ENCODE measurements at places on chromosomes 1 and 21. TPM values are rescaled to one million over a fixed set of nuclear protein-coding genes. Genes with fewer than 3 reads are reported as not detected.
A peak's percentile ranks its signal among the peaks of the same experiment; 100 is the strongest.

DNA sequence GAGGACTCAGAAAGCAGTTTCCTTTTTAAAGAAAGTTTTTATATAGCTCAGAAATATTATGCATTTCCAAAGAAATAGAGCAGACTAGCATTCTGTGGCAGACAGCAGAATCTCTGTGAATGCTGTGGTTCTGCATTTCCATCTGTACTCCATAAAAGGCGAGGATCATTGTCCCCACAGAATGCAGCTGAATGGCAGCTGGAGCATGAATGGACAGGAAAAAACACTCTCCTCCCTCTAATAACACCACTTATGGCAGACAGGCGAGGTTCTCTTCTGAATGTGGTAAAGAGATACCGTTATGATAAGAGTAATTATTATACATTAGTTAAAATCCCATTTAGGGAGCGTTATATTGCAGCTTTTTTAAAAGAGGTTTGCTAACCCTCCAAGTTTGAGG is 81.4 kb upstream of the WLS start:
- no peak overlapping the region for H3K27ac ChIP-seq
- no peak for DNase-seq

HES3 gene
- not detected for polyA plus RNA-seq

C1orf159 gene
- polyA plus RNA-seq = 11.4 TPM

GRCh38 chr1:92314024-92314423 is 15.2 kb downstream of the RPAP2 start:
- no peak for DNase-seq
- no peak overlapping the region for H3K4me3 ChIP-seq
- no peaks in the 10 kb centered on the region for H3K27me3 ChIP-seq
- H3K36me3 ChIP-seq = peaks cover 12% of the 10 kb centered on the region
- H3K27ac ChIP-seq = no peak overlapping the region
- H3K4me1 ChIP-seq = no peaks in the 10 kb centered on the region

DNA sequence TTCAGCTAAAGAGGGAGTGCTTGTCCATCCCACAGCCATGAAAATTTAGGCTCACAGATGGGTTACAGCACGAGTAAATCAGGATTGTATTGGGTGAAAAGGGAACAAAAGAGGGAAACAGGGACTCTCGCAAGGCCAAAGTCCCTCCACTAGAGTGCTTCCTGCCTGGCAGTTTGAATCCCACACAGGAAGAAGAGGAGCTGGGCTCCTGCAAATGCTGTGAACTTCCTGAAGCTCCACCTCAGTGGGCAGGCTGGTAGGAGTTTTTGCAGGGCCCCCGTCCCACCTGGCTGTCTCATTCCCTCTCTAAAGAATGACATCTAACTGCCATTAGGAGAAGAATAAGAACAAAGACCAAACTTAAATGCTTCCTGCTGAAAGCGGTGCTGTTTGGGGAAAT is 712.0 kb upstream of the PRMT6 start:
- DNase-seq = no peak
- H3K36me3 ChIP-seq = no peaks in the 10 kb centered on the region
- H3K4me3 ChIP-seq = no peak overlapping the region
- H3K27me3 ChIP-seq = no peaks in the 10 kb centered on the region
- H3K4me1 ChIP-seq = no peaks in the 10 kb centered on the region

- no peak overlapping the region for H3K4me3 ChIP-seq
- no peak overlapping the region for H3K27ac ChIP-seq
- no peaks in the 10 kb centered on the region for H3K4me1 ChIP-seq
- H3K36me3 ChIP-seq = no peaks in the 10 kb centered on the region
- H3K27me3 ChIP-seq = no peaks in the 10 kb centered on the region
- DNase-seq = no peak
Observed at GRCh38 chr1:2639203-2639602, 6.4 kb upstream of the MMEL1 start.

DNA sequence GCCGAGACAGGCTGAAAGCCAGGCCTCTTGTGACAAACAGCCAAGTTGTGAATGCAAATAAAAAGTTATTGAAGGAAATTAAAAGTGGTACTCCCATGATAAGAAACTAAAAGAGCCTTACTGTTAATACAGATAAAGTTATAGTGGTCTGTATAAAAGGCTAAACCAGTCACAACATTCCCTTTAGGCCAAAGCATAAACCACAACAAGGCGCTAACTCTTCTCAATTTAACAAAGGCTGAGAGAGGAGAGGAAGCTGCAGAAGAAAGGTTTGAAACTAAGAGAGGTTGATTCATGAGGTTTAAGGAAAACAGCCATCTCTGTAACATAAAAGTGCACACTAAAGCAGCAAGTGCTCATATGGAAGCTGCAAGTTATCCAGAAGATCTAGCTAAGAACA is 10.7 kb downstream of the C1orf105 start:
- no peak for DNase-seq
- no peaks in the 10 kb centered on the region for H3K27me3 ChIP-seq
- no peaks in the 10 kb centered on the region for H3K4me1 ChIP-seq
- no peak overlapping the region for H3K4me3 ChIP-seq

G0S2 gene
- polyA plus RNA-seq = 2.0 TPM

DNA sequence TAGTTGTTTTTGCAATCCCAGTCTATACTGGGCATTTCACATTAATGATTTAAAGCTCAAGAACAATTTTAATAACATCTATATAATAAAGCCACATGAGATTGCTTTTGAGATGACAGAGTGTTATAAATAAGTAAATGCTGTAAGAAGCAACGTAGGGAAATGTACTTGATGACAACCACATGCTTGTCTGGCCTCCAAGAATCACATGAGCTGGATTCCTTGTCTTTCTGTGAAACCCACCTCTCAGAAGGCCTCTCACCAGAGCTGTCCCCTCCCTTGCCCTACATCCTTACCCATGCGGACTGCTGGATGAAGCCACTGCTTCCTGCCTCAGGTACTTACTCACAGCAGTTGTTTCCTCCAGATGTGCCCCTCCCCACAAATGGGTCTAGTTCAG is 145.1 kb upstream of the CTTNBP2NL start:
- H3K36me3 ChIP-seq = no peaks in the 10 kb centered on the region
- DNase-seq = no peak
- no peak overlapping the region for H3K27ac ChIP-seq
- peaks cover 3% of the 10 kb centered on the region for H3K27me3 ChIP-seq

HJV gene
- not detected for polyA plus RNA-seq

DNA sequence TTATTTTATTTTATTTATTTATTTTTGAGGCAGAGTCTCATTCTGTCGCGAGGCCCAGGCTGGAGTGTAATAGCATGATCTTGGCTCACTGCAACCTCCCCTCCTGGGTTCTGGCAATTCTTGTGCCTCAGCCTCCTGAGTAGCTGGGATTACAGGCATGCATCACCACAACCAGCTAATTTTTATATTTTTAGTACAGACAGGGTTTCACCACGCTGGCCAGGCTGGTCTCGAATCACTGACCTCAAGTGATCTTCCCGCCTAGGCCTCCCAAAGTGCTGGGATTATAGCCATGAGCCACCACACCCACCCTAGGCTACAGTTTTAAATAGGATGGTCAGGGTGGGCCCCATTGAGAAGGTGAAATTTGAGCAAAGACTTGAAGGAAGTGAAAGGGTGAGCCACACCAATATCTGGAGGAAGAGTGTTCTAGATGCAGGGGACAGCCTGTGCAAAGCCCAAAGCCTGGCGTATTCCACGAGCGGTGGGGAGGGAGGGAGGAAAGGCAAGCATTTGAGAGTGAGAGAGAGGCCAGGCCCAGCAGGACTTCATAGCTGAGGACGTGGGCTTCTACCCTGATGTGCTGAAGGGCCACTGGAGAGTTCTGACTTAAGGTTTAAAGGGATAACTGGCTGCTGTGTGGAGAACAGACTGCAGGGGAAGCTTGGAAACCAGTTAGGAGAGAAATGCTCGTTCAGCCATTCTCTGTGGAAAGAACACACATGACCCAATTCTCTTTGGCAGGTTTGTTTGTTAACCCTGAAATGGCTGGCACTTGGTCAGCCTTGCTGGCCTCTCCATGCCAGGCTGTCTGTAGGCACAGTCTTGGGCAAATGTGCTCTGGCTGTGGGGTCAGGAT is 62.6 kb upstream of the FAM20B start:
- H3K27ac ChIP-seq = no peak overlapping the region
- DNase-seq = no peak

DNA sequence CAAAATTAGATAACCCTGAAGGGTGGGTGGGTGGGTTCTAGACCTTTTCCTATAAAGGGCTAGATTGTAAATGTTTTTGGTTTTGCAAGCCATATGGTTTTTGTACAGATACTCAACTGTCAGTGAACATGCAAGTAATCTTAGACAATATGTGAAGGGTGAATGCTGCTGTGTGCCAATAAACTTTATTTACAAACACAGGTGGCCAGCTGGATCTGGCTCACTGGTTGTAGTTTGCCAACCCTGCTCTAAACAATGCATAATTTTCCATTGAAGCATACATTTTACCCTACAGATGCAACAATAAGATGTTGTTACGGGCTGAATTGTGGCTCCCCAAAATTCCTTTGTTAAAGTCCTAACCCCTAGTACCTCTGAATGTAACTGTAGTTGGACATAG is 18.6 kb upstream of the TARBP1 start:
- H3K4me3 ChIP-seq = no peak overlapping the region
- no peak for DNase-seq

ANKRD34A gene
- polyA plus RNA-seq = 2.3 TPM

- H3K4me1 ChIP-seq = peaks cover 38% of the 10 kb centered on the region
- no peaks in the 10 kb centered on the region for H3K36me3 ChIP-seq
- peak overlapping the region; percentile 29 for H3K4me3 ChIP-seq
- peak overlapping the region; percentile 60 for H3K27ac ChIP-seq
Observed at GRCh38 chr1:221961532-221962292, 219.8 kb upstream of the DUSP10 start.

DNA sequence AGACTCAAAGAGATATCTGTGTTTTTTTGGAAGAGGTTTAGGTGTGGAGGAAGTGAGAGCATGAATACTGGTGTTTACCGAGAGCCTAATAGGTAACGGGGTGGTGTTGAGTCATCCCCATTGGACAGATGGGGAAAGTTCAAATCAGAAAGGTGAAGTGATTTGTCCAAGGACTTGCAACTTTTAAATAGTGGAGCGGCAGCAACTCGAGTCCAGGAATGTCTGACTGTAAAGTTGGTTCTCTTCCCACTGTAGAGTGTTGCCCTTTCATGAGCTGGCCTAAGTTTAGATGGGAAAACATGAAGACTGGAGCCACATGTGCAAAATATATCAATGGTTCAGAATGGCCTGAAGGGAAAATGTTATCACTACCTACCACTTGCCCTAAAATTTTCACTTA is 125.7 kb downstream of the LYPLAL1 start:
- no peak overlapping the region for H3K4me3 ChIP-seq
- no peak overlapping the region for H3K27ac ChIP-seq
